ENCODE measurements at places on chromosomes 12 and 14. TPM values are rescaled to one million over a fixed set of nuclear protein-coding genes. Genes with fewer than 3 reads are reported as not detected.

The SMOC1 gene
- 27.2 TPM for total RNA-seq

The GYS2 gene
- total RNA-seq = not detected

The OR6C70 gene
- total RNA-seq = not detected

The MYBPC1 gene
- 1.3 TPM for total RNA-seq

The KRT71 gene
- not detected for total RNA-seq

The CACNA1C gene
- total RNA-seq = 54.8 TPM

The PTMS gene
- 64.5 TPM for total RNA-seq

The KRT3 gene
- not detected for total RNA-seq

The ENO2 gene
- total RNA-seq = 146 TPM
